ENCODE measurements at places on chromosomes 6 and 20.
A peak's percentile ranks its signal among the peaks of the same experiment; 100 is the strongest.

GRCh38 chr20:36435592-36436541, 105.5 kb upstream of the MYL9 start:
- DNase-seq = peak; percentile 96

- no peak for DNase-seq
These were observed 55.7 kb downstream of the PLCB1 start for GRCh38 chr20:8187740-8188139.

DNA sequence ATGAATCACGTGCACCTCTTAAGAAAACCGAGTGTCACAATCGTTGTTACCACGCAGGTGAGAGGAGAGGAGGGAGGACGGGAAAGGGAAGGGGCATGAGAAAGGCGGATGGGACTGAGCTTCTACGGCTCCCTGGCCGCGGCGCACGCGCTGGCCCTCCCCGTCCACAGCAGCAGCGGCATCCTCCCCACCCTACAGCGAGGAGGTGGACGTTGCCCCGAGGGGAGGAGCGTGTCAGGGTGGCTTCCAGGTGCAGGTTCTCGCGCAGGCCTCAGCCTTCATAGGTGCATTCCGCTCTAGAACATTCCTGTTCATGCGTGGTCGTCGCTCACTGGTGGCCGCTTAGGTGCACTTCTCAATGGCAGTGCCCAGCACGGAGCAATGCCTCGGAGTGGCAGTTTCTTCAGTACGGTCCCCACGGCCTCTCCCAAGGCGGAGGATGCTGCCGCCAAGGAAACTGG, 29.7 kb upstream of the AFDN start:
- DNase-seq = no peak

GRCh38 chr6:157748839-157749571, 74.0 kb upstream of the SNX9 start:
- DNase-seq = no peak

DNA sequence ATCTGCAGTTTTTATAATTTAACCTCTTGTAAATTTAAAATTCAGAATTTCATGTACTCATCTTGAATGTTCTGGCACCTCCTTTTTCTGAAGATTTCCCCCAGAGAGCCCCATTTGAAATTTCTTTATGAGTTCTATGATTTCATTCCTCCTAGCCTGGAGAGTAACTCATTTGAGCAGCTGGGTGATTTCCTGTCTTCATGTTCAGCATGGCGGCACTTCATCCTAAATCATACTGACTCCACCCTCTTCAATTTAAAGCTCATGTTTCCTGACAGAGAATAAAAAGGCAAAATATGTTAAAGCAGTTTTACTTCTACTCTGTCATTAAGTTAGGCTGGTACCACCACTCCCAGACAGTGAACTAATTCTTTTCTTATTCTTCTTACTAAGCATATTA, 250.9 kb upstream of the POU3F2 start:
- no peak for DNase-seq

DNA sequence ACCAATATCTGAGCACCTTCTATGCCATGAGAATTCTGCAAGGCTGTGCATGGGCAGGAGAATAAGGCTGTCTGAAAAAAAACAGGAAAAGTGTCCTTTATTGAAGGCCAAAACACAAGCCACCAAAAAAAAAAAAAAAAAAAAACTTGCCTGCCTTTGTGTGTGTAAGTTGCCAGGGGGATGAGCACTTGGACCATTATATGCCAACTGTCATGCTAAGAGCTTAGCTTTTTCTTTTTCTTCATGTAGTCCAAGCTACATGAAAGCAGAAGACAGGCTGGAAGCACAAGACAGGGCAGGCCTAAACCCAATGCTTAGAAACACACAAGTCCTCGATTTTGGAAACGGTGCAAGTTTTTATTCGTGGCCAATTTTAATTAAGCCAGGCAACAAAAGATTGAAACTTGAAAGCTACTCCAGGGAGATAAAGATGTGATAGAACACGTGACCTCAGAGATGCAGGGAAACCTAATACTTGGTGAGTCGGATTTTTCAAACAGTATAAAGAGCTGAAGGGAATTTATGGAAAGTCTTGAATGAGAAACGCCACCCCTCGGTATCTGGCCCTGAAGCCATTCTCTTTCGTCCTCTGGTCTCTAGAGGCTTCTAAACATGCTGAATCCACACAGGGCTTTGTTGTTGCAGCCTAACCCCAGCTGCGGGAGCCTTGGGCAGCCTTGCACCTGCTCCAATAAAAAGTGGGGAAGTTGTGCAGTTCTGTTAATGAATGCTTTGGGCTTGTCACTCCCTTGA, 8.6 kb downstream of the BMP7 start:
- no peak for DNase-seq

GRCh38 chr6:117205876-117206275, 59.5 kb upstream of the VGLL2 start:
- DNase-seq = no peak

DNA sequence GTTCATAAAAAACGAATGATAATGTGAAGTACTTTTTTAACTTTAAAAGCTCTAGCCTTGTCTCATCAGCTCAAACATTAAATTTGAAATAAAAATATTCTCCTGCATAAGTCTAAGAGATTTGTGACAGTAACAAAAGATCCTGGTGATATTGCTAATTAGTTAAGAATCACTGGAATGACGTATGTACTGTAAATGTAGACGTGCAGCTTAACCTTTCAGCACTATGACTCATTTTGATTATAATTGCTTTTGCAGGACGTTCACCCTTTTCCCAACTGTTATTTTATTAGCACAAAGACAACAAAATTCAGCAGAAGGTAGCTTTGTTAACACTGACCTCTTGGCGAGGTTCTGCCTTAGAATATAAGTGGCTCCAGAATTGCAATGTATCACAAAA, 68.6 kb downstream of the TENT5A start:
- DNase-seq = peak; percentile 35

DNA sequence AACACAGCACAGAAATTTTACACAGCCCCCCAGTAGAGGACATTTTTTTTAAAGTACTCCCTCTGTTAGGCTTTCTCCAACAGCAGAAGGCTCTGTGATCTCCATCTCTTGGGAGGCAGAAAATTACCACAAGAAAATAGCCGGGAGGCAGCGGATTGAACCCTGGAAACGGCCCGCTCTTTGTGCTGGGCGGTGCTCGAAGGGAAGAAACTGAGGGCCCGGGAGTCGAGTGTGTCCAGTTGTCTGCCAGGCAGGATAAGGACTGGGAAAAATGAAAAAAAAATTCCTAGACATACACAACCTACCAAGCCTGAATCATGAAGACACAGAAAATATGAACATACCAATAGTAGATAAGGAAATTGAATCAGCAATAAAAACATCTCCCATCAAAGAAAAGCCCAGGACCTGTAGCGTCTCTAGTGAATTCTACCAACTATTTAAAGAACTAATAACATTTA, 31.5 kb downstream of the POM121L2 start:
- no peak for DNase-seq

- DNase-seq = no peak
These were observed 1.2 kb downstream of the CDC40 start for GRCh38 chr6:110181131-110182030.

GRCh38 chr6:37763413-37763812, 56.1 kb upstream of the ZFAND3 start:
- no peak for DNase-seq

DNA sequence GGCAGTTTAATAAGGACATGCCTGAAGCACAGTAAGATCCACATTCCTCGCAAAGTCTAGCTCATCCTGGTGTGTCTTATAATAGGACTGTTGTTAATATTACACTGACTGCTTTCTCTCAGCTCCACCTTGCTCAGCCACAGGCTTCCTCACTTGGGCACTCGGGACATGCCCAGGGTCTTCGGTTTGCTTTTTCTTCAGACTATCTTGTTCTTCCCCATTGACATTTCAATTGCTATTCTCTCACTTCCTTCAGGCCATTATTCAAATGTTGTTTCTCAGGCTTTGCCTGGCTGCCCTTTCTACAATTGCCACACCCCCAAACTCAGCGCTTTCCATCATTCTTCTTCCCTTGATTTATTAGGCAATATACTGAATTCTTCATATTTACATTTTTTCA, 274.8 kb upstream of the RGS17 start:
- DNase-seq = no peak

GRCh38 chr20:59976156-59976782, 18.0 kb downstream of the CDH26 start:
- no peak for DNase-seq
